ENCODE measurements at places on chromosomes 16 and 17.

DNA sequence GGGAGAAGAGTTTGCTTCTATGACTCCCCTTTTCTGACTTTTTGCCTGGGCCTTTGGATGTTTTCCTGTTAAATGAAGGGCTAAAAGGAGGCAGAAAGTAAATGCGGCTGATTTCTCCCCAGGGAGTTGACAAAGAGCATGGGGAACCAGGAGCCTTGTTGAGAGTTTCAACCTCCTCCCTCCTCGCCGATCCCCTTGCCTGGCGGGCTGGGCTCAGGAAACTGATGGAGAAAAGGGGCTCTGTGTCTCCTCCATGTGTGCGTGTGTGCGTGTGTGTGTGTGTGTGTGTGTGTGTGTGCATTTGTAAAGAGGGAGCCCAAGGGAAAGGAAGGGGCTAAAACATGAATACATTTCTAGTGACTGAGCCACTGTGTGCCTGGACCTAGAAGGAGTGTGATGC is 94.5 kb downstream of the ZDHHC7 start:
- DNase-seq, result no peak

GRCh38 chr17:58375811-58376210 is 23.8 kb upstream of the SUPT4H1 start:
- no peak for DNase-seq

DNA sequence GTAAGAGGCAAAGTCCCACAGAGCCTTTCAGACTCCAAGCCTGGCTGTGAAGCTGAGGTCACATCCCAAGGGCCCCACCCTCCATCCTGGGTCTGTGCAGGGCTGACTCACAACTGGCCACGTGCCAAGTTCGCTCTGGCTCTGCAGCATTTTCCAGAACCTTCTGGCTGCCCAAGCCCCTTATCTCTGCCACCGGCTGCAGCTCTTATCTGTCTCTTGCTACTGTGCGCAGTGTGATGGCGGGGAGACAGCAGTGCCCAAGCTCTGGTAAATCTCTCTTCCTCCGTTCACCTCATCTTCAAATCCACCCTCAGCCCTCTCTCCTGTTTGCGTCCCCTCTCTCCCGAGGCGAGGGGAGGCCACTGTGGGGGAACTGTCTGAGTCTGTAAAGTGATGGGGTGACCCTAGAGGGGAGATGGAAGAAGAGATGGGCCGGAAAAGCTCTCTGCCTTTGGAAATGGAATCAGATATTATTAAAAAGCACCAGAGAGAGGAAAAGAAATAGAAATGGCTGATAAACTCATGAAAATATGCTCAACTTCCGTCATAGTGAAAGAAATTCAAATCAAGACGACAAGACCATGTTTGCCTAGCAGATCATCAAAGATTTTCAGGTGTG is 162.7 kb upstream of the CDC42EP4 start:
- peak; percentile 88 for DNase-seq

GRCh38 chr16:81932668-81933067 is 78.6 kb downstream of the SDR42E1 start:
- DNase-seq, result no peak

- no peak for DNase-seq
Observed at GRCh38 chr17:45697076-45697475, 87.0 kb upstream of the CRHR1 start.

GRCh38 chr16:4496305-4496704 is 20.1 kb downstream of the HMOX2 start:
- DNase-seq, result peak; percentile 83

DNA sequence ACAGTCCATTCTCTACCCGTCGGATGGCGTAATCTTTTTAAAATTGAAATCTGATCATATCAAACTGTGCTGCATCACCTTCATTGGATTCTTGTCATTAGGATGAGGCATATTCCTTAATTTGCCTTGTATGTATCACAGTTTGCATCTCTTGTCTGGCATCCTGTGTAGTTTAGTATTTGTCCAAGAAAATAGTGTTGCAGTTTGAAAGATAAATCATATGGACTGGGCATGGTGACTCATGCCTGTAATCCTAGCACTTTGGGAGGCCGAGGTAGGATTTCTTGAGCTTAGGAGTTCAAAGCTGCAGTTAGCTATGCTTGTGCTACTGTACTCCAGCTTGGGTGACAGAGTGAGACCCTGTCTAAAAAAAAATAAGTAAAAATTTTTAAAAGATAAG is 5.8 kb upstream of the RSL1D1 start:
- DNase-seq, result no peak

- DNase-seq, result no peak
Observed at GRCh38 chr17:30254150-30254549, 18.7 kb upstream of the SLC6A4 start.

DNA sequence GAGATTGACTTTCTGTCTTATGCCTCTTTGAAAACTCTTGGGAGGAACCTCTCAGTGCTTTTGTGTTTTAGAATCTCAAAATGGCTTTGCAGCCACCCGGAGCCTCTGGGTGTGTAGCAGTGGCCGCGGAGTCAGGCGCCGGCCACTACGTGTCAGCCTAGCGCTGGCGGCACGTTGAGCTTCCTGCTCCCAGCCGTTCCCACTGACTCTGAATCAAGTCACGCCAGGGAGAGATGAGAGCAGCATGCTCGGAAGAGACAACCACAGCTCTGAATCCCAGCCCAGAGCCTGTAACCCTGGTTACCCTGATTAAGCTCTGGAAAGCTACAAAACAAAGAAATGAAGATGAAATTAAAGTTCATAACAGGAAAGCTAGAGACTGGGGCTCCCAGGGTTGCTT is 97.4 kb upstream of the CACNG5 start:
- DNase-seq, result no peak

DNA sequence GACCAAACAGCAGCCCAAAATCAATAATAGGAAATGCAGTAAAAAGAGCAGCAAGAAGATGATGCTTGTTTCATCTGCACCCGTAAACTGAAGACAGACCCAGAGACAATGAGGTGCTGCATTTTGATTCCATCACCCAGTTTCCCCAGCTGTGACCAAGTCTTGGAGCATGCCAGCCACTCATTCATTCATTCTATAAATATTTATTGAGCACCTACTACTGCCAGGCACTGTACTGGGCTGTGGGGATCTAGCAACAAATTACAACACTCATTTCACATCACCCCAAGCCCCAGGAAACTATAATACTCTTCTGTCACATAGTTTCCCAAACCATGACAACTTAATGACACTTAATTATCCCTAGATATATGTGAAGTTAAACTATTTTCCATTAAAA is 79.2 kb downstream of the TOX3 start:
- DNase-seq, result no peak

DNA sequence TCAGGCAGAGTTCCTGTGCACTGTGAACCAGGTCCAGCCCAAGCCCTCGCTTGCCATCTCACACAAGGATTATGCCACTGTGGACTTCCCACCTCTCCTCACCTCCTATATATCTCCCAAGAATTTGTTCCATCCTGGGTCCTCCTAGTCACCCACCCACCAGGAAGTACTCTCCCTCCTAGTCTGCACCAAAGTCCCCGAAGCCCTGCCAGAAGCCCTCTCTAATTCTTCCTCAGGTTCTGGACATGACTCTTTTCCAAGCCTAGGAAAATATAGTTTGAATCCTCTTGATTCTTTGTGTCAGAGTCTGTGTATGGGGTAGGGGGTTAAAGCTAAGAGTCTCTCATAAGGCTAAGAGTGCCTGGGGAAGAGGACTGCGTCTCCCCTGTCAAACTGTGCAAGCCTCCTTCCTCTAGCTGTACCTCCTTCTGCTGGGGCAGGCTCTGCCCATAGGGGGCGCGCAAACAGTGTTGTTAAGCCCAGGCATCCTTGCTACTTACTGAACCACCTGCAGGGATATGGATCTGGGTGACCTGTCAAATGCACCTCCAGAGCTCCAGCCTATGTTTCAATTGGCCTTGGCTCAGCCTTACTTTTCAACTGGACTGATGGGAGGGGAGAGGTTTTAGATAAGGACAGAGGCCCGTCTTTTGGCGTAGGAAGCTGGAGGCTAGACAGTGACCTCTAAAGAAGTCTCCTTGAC is 16.6 kb upstream of the DLX4 start:
- DNase-seq, result peak; percentile 88

DNA sequence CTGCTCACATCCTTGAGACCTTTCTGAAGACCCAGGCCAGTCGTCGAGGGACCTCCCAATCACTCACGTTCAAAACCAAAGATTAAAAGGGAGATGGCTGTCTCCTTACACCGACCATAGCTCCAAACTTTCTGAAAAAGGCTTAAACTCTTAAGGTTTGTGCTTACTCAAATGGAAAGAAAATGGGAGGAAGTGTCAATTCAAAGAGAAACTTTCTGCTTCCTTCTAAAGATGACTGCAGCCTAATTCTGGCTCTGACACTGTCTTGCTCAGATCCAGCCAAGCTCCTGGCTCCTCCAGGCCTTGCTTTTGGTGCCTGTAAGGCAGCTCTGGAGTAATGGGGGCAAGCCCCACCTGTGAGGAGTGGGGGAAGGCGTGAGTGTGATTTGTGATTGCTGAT is 54.9 kb upstream of the WSB1 start:
- no peak for DNase-seq

GRCh38 chr16:56450275-56450985 is 702 bp downstream of the NUDT21 start:
- DNase-seq, result peak; percentile 18

DNA sequence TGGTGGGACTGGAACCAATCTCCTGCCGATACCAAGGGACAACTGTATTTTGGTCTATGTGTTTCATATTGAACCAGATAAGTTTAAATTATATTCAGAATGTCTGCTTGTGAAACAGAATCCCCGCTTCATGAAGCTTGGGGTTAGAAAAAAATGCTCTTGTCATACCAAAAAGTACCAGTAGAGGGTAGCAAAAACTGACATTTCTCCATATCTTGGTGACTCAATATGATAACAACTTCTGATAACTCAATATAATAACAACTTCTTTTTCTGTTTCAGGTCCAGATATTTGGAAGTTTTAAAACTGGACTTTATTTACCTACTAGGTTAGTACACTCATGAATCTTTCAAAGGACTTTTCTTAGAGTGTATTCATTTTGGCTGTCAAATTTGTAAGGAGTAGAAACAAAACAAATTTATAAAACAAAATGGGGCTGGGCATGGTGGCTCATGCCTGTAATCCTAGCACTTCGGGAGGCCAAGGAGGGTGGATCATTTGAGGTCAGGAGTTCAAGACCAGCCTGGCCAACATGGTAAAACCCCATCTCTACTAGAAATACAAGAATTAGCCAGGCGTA is 52.3 kb upstream of the ADCY7 start:
- DNase-seq, result peak; percentile 67

DNA sequence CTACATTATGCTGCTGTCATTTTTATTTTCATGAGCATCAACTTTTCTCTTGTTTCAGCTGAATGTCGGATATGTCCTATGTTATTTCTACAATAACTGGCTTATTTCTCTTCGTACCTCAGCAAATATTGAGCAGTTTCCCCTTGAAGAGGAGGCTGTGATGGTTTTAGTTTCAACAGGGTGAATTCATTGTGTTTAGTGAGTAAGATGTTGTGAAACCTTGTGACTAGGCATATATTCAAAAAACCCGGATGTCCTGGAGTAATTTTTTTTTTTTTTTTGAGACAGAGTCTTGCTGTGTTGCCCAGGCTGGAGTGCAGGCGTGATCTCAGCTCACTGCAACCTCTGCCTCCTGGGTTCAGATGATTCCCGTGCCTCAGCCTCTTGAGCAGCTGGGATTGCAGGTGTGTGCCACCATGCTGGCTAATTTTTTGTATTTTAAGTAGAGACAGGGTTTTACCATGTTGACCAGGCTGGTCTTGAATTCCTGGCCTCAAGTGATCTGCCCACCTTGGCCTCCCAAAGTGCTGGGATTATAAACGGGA is 11.1 kb downstream of the CPD start:
- peak; percentile 42 for DNase-seq

DNA sequence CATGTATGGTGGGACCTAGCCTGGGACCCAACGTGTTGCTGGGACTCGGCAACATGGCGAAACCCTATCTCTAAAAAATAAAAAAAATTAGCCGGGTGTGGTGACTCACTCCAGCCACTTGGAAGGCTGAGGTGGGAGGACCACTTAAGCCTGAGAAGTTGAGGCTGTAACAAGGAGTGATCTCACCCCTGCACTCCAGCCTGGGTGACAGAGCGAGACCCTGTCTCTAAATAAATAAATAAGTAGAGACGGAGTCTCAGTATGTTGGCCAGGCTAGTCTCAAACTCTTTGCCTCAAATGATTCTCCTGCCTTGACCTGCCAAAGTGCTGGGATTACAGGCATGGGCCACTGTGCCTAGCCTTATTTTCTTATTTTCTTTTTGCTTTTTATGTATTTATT is 10.1 kb upstream of the CNP start:
- DNase-seq, result no peak

GRCh38 chr17:36818134-36818825 is 119.0 kb upstream of the LHX1 start:
- no peak for DNase-seq

DNA sequence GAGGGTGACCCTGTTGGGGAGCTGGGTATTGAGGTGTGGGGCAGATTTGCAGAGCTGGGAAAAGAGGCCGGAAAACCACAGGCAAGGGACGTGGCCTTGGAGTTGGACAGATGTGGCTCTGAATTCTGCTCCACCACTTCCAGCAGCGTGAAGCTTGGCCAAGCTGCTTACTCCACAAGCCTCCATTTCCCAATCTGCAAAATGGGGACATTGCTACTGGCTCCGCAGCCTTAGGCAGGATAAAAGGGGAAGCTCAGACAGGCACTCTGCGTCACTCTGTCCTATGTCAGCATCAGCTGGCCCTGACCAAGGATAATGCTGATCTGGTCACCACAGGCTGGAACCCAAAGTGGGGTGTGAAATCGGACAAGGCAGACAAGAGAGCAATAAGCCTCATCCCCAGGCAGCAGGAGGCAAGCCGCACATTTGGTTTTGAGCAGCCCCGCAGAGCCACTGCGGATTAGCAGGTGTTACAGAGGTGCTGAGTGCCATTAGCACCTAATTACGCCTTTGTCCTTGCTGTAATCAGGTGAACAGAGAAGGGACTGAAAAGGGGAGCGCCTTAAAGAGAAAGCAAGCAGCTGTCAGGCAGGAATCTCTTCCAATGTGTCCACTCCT is 54.8 kb downstream of the SDK2 start:
- DNase-seq, result no peak

DNA sequence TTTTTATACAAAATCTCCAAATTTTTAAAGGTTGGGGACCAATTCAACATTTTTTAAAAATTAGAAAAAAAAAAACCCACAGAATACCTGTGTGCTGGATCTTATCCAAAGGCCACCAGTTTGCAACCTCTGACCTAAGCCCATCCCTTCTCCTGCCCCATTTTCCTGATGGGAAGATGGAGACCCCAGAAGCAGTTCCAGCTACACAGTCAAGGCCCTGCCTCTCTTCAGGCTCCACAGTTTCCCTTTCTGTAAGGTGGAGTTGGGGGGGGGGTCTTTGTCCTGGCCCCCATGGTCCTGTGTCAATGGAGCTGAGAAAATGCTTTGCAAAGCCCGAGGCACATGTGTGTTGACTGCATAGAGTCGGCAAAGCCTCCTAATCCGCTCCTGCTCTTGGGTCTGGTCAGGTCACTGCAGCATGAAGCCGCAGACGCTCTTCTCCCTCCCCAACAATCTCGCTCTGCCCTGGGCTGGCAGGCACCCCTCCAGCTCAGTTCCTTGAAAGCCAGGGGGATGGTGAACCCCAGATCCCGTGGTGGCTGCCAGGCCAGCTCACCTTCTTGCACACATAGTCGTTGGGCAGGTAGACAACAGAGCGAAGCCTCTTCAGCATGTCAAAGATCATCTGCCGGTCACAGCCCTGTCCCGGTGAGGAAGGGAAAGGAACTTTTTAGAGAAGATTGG is 70.0 kb downstream of the CNGB1 start:
- no peak for DNase-seq
